H7 (cell line): ENCODE measurements at places on chromosomes 2 and 18. TPM values are rescaled to one million over a fixed set of nuclear protein-coding genes. Genes with fewer than 3 reads are reported as not detected.
A peak's percentile ranks its signal among the peaks of the same experiment; 100 is the strongest.

Gene MAIP1
- 65.5 and 77.8 TPM in 2 replicates for total RNA-seq

- DNase-seq = no peak
Observed at GRCh38 chr2:42053791-42054701, 6.2 kb downstream of the PKDCC start.

DNA sequence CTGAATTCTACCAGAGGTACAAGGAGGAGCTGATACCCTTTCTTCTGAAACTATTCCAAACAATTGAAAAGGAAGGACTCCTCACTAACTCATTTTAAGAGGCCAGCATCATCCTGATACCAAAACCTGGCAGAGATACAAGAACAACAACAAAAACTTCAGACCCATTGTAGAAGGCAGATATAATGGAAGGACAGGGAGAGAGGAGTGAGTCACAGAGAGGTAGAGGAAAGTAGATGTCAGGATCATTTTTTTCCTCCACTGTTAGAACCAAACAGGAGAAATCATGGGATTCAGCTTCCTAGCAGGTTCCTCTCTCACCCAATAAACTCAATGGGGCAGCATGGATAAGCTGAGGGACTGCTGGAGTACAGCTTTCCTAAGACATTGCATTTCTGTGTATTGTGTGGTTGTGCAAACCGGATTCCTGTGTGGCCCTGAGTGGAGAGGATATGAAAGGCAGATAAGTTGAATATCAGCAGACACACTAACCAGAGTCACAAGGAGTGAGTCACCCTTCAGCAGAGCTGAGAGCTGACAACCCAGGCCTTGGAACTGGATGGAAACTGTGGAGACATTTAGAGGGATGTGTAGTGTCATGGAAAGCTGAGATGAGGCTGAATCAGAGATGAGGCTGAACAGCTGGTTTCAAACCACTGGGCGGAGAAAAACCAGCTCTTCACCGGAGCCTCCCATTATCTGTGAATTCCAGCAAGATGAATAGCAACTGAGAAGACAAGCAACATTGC lies 60.9 kb upstream of the MMADHC start:
- DNase-seq = no peak

Gene IL36A
- total RNA-seq = not detected in 2 replicates

GRCh38 chr2:122145856-122146255 lies 390.4 kb downstream of the TSN start:
- no peak for DNase-seq

GRCh38 chr18:9428301-9428706 lies 47.0 kb upstream of the RALBP1 start:
- no peak for DNase-seq

DNA sequence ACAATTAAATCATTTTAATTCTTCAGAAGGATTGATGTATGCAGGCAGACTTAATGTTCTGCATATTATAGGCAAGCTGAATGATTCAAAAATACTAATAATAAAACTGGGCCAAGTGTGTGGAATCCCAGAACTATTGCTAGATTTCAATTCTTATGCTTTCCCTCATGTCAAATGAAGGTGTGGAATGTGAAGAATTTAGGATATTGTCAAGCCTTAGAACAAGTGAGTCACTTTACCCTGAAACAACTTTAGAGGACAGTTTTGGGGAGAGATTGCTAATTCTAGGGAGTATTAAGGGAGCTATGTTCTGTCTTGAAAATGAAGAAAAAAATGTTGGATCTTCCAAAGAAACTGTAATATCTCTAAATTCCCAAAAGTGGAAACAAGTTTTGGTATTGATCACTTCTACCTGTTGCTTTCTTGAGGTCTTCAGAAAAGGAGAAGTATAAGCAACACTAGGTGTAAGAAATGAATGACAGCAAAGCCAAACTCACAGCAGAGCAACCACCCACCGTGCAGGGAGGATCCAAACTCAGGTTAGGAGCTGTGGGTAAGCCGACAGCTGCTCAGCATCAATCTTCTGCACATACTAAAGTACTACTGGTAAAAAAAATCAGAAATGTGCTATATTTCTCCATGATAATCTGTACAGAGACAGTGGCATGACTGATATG lies 818.1 kb downstream of the SLC4A3 start:
- DNase-seq = no peak

Gene SNRPD1
- 28.6 and 36.5 TPM in 2 replicates for total RNA-seq

Gene RESP18
- total RNA-seq = not detected in 2 replicates

DNA sequence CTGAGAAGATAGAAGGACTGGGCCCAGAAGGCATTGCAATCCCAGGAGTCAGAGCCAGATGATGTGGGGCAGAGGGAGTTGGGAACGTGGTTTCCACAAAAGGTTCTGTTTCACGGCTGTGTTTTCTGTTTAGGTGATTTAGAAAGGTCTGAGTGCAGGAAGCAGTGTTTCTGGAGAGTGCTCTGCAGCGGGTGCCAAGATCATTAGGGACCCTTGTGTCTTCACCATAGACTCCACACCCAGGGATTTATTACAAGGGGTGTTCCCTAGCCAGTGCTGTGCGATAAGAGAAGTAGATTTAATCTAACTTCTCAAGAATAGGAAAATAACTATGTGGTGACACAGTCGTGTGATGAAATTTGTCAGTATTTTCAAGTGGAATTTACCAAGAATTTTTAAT lies 221.1 kb upstream of the TPO start:
- DNase-seq = no peak

GRCh38 chr2:239955087-239955988 lies 69.8 kb downstream of the NDUFA10 start:
- DNase-seq = no peak

- no peak for DNase-seq
Observed at GRCh38 chr2:43370705-43371104, 144.3 kb upstream of the ZFP36L2 start.

Gene ATP8B1
- 1.4 and 2.4 TPM in 2 replicates for total RNA-seq

Gene TRABD2A
- 4.2 and 7.6 TPM in 2 replicates for total RNA-seq

Gene ALLC
- not detected in 2 replicates for total RNA-seq

Gene PID1
- 0.45 and 1.5 TPM in 2 replicates for total RNA-seq

DNA sequence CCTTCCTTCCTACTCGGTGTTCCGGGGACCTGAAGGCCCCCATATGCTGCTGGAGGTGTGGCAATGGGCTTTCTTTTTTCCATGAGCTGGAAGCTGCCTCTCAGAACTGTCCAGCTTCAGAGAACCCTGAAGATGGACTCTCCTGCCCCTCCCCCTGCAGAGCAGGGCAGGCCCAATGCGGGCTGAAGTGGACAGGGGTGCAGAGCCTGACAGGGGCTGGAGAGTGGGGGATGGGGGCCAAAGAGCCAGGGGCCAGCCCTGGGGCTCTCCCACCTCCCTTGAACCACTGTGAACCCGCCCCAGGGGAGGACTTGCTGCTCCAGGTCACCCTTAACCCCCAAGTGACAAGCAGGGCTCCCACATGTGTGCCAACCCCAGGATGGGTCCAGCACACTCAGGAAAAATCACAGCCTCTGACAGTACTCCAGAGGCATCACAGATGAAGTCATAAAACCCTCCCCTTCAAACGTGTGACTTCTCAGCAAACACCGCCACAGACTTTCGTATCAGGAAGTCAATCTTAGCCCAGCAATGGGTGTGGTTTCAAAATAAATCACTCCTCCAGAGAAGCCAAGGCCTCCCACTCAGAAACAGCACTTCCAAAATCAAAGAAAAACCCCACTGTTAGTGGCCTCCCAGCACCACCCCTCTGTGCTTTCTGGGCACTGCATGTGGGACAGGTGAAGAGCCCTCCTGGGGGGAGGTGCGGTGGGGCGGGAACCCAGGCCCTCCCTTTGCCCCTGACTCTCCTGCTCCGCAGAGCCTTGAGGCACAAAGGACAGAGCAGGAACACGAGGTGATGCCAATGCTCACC lies 135.8 kb downstream of the HDAC4 start:
- peak; percentile 66 for DNase-seq

DNA sequence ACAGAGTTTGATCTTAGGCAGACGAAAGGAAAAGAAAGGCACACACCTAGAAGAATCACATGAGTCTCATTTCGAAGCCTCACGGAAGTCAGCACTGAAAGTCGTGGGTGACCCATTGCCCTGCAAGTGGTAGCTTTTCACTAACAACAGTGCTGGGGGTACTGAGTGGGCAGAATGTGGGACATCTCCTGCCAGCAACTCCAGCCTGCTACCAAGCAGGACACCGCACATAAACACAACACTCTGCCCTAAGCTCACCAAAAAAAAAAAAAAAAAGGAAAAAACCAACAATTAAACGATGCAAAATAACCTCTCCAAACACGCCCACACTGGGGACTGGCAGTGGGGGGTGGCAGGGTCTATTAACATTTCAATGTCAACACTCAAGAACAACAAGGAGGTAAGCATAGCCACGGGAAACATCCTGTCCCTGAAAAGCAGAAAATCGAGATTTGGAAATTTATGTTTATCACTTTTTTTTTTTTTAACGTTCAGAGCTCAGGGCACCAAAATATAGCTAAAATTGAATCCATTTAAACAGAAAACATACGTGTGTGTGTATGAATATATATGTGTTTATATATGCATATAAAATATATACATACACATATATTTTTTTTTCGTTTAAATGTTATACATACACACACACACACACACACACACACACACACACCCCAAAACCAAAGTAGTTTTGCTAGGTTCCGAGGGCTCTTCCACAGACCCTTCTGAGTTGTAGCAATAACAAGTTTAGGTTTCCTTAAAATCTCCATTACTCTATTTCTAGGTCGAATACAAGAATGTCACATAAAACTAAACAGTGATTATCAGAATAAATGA lies 2.2 kb downstream of the INO80D start:
- DNase-seq = peak; percentile 77

GRCh38 chr2:95298486-95299111 lies 1.5 kb downstream of the KCNIP3 start:
- no peak for DNase-seq

DNA sequence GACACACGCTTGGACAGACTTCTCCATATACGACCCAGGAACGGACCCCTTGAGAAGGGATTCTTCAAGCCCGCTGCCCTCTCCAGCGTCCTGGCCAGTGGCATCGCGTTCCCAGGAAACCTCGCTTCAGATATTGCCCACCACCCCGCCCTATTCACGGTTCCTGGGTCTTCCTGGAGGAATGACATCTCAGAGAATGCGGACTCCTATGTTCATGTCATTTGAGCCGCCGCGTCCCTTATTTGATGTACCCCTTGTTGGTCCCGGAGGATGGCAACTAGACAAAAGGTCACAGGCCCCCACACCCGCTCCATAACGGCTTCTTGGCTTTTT lies 588 bp upstream of the CCDC93 start:
- DNase-seq = peak; percentile 55

Gene RNF144A
- 13.6 and 20.6 TPM in 2 replicates for total RNA-seq

DNA sequence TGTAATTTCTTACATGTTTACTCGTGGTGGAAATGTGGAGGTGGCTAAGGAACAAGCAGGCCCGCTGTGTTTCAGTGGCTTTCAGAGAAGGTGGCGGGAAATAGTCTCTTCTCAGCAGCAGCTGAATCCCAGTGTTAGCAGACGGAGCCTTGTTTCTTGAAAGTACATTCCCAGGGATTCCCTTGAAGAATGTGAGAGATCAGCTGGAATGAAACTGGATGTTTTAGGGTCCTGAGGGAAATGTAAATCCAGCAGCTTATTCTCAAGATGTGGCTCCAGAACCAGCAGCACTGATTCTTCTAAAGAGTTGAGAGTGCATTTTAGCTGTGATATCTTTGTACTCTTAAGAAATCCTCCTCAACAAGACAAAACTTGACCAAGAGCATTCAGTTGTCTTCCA lies 59.1 kb downstream of the CDC42EP3 start:
- DNase-seq = no peak

Gene LYPD6
- total RNA-seq = 2.9 and 3.0 TPM in 2 replicates

DNA sequence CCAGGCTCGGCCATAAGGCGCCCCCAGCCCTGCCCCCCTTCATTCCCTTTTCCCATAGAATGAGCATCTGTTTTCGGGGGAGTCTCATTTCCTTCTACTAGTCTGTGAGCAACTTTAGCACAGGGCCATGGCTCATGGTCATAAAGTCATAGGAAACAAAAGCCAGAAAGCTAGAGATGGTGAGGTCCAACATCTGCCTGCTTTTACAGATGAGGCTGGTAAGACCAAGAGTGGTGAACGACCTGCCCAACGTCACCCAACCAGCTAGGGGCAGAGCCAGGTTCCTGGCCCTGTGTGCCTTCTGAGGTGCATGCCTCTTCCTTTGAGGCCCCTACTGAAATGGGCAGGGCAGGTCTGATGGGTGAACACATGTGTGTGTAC lies 212.7 kb downstream of the DYSF start:
- no peak for DNase-seq

DNA sequence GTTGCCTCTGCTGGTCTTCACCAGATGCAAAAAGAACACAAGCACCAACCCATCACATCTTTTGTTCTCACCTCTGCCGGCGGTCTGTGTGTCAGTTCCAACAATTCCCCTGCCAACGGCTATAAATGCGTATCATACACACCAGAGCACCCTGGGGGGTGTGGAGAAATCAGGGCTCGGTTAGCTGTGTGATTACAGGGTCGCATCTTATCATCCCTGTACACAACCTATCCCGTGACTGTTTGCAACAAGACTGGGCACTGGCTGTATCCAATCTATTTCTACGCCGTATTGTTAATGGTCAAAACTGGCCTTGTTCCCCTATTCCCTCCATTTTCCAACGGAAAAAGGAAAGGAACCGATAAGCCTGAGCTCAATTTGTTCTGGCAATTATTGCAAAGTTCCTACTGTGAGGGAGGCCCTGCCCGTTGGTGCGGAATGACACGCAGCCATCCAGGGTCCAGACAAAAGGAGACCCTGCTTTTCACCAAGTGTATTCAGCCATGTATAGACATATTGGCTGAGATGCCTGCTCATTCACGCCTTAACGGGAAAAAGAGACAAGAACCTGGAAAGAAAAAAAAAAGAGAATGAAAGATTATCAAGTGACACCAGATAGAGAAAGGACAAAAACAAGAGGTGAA lies 136.9 kb downstream of the CDH20 start:
- DNase-seq = no peak

- no peak for DNase-seq
Observed at GRCh38 chr2:226970362-226970761, 134.5 kb downstream of the RHBDD1 start.

DNA sequence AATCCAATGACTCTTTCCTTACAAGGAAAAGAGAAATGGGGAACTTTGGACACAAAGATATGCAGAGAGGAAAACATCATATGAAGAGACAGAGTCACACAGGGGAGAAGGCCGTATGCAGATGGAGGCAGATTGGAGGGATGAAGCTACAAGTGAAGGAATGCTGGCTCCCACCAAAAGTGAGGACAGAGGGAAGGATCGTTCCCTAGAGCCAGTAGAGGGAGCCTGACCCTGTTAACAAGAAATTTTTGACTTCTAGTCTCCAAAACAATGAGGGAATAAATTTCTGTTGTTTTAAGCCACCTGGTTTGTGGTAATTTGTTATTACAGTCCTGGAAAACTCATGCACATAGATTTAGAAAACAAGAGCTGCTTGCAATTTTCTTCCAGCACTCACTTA lies 169.3 kb downstream of the PMAIP1 start:
- peak; percentile 6 for DNase-seq

GRCh38 chr2:219230059-219230540 lies 494 bp downstream of the ANKZF1 start:
- peak; percentile 84 for DNase-seq

Gene CHRNG
- not detected in 2 replicates for total RNA-seq

GRCh38 chr2:79771493-79771892 lies 258.6 kb downstream of the CTNNA2 start:
- no peak for DNase-seq

Gene KIF1A
- 46.8 and 51.6 TPM in 2 replicates for total RNA-seq
